NCI-H1105 treated with DMSO at 0.1 percent for 48 hours (cell line): ENCODE measurements at places on chromosomes 5 and 9.

DNA sequence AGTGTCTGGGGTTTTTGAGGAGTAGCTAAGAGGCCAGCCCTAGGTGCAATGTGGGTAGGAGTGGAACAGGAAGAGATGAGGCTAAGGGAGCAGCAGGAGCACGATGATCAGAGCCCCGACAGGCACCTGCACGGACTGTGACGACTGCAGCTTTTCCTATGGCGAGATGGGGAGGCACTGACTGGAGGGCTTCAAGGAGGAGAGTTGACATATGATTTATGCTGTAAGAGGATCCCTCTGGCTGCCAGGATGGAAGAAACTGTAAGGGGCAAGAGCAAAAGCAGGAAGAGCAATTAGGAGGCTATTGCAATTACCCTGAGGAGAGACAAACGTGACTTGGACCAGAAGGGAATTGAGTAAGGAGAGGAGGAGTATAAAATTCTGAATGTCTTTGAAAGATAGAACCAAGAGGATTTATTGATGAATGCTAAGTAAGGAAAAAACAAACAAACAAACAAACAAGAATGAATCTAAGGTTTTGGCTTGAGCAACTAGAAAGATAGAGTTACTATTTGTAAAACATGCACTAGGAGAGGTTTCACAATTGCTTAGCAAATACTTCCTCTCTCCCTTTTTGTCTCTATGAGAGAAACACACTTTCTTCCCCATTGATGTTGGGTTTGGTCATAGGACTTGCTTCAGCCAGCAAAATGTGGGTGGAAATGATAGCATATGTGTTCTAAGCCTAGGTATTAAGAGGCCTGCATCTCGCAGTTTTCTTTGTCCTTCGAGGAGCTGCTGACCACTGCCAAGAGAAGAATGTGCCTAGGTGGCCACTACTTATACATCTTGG, 32.9 kb downstream of the TRPC7 start:
- no peak for DNase-seq

GRCh38 chr9:86500667-86501435, 146.6 kb upstream of the TUT7 start:
- no peak for DNase-seq

GRCh38 chr5:158770506-158770905, 329.2 kb downstream of the EBF1 start:
- DNase-seq: no peak

- DNase-seq: no peak
These were observed 2.0 kb downstream of the DENND1A start for GRCh38 chr9:123927625-123928532.

GRCh38 chr9:136484153-136485048, 1.6 kb upstream of the SEC16A start:
- no peak for DNase-seq
